ENCODE measurements at places on chromosomes 2 and 18. TPM values are rescaled to one million over a fixed set of nuclear protein-coding genes. Genes with fewer than 3 reads are reported as not detected.

Gene LIMS1
- total RNA-seq = 64.0 TPM

Gene RAX
- not detected for total RNA-seq

Gene POTEC
- not detected for total RNA-seq

Gene ABHD1
- total RNA-seq = 1.9 TPM

Gene UGT1A8
- total RNA-seq = not detected

Gene DSG2
- total RNA-seq = 70.5 TPM

Gene ABCG8
- not detected for total RNA-seq

Gene AMER3
- not detected for total RNA-seq

Gene INPP1
- total RNA-seq = 23.2 TPM

All from A549 treated with CpdA at 1 μM for 4 hours (cell line).